SHP77 treated with DMSO at 0.1 percent for 48 hours (cell line): ENCODE measurements at places on chromosomes 1 and 21.

- DNase-seq, result no peak
These were observed 368.5 kb downstream of the RPS6KC1 start for GRCh38 chr1:213419401-213420030.

GRCh38 chr21:21196848-21197247, 198.6 kb downstream of the NCAM2 start:
- DNase-seq, result no peak

- no peak for DNase-seq
These were observed 188.9 kb upstream of the MAP1LC3C start for GRCh38 chr1:242187816-242188215.

GRCh38 chr1:202585590-202585933, 124.7 kb downstream of the SYT2 start:
- no peak for DNase-seq

- no peak for DNase-seq
These were observed 398.3 kb upstream of the POU3F1 start for GRCh38 chr1:38444770-38445442.

DNA sequence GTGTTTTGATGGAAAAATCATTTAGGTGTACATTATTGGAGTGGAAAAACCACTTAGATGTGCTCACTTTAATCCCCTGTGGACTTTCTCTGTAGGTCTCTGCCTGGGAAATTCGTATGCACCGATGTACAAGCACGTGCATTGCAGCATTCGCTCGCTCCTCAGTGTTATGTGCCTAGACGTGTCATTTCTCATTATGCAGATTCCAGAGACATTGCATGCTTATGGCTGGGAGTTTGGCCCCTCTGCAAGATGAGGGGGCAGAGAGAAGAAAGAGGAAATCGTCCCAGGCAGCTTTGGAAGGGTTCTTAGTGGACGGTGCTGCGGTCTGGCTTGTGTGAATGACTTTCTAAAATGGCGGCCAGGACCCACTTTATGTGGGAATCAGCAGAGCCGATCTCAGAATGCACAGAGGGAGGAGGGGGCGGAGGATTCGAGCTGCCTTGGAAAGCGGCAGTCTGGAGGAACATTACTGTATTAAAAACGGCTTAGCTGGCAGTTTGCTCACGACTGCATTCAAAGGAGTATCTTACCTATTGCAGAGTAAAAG, 2.3 kb downstream of the SPEN start:
- peak; percentile 60 for DNase-seq

- no peak for DNase-seq
These were observed 224.7 kb upstream of the GJB5 start for GRCh38 chr1:34529935-34530859.

- DNase-seq, result peak; percentile 80
These were observed 3.1 kb downstream of the SMIM1 start for GRCh38 chr1:3775490-3776230.

DNA sequence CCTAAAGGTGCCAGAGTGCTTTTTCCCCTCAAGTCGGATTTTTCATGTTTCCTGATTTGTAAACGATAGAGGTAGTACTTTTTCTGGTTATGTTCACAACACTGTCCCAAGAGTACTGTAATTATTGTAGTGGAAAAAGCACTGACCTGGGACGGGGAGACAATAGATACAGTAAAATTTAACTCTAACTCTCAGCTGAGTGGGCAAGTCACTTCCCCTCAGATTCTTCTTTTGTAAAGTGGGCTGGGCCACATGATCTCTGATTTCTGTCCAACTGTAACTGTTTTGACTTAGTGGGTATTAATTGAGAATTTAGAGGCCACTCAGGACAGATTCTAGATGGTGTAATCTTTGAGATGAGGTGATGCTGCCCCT, 19.1 kb downstream of the MARCKSL1 start:
- DNase-seq, result no peak

GRCh38 chr1:17645068-17645911, 105.8 kb downstream of the ARHGEF10L start:
- no peak for DNase-seq

- DNase-seq, result no peak
These were observed 44.7 kb upstream of the GOLT1A start for GRCh38 chr1:204258213-204259115.

DNA sequence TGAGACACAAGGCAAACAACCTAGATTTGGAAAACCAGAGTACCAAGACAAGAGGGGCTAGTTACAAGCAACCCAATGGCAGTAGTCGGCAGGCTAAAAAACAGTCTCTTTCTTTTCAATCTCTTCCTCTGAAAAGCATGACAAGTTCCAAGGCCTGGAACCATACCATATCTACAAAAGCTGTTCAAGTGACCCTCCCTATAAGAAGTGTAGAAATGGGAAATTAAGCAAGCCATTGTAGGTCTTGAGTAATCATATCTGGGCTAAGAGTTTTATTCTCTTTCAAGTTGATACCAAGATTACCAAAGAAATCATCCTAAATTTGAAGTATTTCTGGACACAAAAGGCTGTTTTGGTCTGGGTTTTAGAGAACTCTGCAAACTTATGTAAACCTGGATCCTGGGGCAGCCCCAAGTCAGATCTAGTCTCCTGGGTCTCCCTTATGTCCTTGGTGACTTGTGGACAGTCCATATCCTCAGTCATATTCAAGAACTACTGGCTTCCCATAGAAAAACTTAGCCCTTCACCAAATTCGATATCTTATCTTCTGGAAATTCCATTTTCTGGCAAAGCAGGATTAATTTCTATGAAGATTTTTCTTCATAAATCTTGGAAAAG, 24.7 kb downstream of the FMO3 start:
- DNase-seq, result no peak

DNA sequence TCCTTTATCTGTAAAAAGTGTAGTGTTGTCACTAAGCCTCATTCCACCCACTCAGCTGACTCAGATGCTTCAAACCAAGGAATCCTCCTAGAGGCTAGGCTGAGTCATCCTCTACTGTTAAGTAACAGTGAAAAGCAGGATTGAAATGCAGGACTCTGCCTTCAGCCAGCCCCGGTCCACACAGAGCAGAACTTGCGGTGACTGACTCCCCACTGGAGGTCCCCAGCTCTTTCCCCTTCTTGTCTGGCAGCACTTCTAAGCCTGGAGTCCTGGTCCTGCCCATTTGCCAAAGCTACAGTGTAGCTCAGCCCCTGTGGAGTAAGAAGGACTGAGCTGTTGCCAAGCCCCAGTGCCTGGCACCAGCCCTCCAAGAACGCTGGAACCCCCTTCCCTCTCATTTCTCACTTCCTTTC, 1.7 kb downstream of the RAB7B start:
- DNase-seq, result no peak

- DNase-seq, result no peak
These were observed 104.8 kb upstream of the DPT start for GRCh38 chr1:168833801-168834224.

DNA sequence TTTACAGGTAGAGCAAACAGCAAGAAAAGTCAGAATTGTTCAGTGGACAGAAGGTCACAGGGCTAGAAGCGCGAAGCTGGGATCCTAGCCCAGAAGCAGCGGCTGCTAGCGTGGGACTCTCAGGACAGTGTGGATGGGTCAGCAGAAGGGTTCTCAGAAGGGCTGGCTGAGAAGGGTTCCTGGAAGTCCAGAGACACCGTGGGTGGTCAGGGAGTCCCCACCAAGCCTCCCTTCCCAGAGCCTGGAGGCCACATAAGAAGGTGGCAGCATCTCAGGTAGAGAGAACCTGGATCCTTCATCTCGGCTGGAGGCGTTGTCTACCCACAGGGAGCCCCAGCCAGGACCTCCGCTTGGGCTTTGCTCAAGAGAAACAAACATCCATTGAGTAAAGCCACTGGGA, 696.3 kb downstream of the PTPRU start:
- DNase-seq, result no peak

- DNase-seq, result no peak
These were observed 65.5 kb downstream of the NID1 start for GRCh38 chr1:235999259-235999925.

- no peak for DNase-seq
These were observed 28.6 kb upstream of the PRSS38 start for GRCh38 chr1:227786673-227787512.

GRCh38 chr1:191969290-191969689, 189.0 kb upstream of the RGS18 start:
- no peak for DNase-seq

DNA sequence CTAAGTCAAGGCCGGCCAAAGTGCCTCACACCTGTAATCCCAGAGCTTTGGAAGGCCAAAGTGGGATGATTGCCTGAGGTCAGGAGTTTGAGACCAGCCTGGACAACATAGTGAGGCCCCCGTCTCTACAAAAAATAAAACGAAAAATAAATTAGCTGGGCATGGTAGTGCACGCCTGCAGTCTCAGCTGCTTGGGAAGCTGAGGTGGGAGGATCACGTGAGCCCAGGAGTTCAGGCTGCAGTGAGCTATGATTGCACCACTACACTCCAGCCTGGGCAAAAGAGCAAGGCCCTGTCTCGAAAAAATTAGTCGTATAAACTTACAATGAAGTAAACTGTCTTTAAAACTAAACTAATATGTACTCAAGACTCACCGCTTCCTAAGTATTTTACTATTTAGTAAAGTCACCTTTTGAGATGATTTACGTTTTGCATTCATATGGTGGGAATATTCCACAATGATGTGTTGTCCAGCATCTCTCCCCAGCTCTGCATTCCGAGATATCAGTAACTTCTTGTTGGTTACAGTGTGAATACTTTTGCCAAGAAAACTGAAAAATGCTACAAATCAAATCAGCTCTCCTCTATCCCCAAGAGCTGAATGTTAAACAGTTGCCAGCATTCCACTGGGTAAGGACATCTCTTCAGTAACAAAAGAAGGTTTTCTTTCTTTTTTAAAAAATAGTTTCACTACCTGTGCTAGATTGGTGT, 84.9 kb upstream of the C21orf91 start:
- no peak for DNase-seq

DNA sequence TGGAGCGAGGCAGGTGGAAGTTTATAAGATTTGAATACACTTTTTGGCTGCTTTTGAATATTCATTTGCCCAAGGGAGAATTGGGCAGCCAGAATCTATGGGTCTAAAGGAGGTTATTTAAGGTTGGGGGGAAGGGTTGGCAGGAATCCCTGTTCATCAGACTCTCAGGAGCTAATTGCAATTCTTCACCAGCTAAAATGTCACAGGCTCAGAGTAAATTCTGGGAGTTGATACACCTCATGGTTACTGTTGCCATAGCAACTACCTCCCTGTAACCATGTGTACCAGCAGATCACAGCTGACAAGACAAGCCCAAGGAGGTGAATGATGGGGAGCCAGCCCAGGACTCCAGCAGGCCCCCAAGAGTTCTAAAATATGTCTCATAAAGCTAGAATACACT, 75.5 kb downstream of the CAMK2N1 start:
- no peak for DNase-seq

- no peak for DNase-seq
These were observed 6.1 kb downstream of the MYBPHL start for GRCh38 chr1:109300650-109301151.

- DNase-seq, result no peak
These were observed 167.5 kb downstream of the TPR start for GRCh38 chr1:186207391-186208085.

GRCh38 chr1:19153169-19153568, 56.9 kb downstream of the UBR4 start:
- no peak for DNase-seq

- DNase-seq, result no peak
These were observed 7.6 kb downstream of the ZNF669 start for GRCh38 chr1:247096544-247096943.

DNA sequence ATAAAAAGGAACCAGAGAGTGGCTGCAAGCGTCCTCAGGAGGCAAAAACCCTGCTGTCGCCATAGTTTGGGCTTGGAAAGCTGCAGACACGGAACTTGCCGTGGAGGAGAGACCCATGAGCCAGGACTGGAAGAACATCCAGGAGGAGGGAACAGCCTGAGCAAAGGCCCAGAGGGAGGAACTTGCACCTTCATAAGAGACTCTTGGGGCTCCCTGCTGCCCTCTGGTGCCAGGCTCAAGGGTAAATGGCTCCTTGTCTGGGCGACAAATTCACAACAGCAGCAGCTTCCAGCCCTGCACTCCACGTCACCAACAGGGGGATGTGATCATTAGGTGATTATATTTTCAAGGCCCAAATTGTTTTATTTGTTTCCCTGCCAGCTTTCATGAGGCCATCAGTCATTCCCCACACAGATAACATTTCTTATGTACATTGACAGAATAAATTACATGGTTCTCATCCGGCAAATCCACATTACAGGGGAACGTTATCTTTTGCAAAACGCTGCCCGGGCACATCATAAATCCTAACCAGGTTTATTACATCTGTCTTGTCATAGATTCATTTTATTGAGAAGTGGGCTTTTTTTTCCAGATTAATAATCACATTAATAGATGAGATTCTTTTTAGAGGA, 143.0 kb upstream of the GRIK3 start:
- DNase-seq, result peak; percentile 26

- DNase-seq, result no peak
These were observed 1040.7 kb upstream of the B3GALT2 start for GRCh38 chr1:194227161-194227560.

- no peak for DNase-seq
These were observed 151.0 kb downstream of the FMN2 start for GRCh38 chr1:240242601-240243144.

DNA sequence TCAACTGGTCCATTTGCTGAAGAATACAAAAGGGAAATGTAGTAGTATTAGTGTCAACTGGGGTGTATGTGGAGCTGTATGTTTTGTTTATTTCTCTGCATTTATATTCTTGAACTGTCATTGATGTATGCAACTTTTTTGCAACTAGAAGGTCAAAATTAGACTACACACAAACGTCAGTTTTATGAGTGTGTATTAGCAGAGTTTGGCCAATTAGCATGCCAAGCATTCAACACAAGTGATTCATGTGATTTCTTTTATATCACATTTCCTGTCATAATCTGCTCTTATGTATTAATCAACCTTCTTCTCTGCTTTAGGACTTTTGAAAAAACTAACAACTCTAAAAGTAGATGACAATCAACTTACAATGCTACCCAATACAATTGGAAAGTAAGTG, 211.1 kb downstream of the LRRC40 start:
- no peak for DNase-seq

GRCh38 chr1:154181944-154182343, 10.0 kb downstream of the TPM3 start:
- DNase-seq, result no peak

DNA sequence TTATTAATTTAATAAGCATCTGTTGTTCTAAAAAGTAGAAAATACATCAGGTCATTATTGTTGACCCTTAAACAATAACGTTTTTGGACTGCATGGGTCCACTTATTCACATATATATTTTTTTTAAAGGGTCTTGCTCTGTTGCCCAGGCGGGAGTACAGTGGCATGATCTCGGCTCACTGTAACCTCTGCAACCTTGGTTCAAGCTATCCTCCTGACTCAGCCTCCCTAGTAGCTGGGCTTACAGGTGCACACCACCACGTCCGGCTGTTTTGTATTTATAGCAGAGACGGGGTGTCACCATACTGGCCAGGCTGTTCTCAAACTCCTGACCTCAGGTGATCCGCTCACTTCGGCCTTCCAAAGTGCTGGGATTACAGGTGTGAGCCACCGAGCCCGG, 53.0 kb downstream of the DAP3 start:
- DNase-seq, result no peak

DNA sequence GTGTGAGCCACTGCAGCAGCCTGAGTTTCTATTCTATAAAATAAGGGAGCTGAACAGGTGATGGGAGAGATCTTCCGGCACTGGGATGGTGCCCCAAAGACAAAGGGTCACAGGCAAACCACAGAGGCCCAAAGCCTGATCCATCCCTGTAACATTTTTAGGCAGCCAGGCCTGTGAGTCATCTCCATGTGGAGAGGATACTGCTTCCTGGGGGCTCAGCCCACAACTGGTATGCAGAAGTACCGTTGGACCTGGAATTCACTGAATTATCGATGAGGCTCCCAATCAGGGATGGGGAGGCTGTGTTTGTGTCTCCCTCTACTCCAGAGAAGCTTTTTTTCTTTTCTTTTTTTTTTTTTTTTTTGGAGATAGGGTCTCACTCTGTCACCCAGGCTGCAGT, 48.8 kb upstream of the WASF2 start:
- no peak for DNase-seq
